NCI-H187 treated with DMSO at 0.1 percent for 48 hours (cell line): ENCODE measurements at places on chromosomes 3 and 15.

GRCh38 chr3:61269435-61269834 is 18.2 kb upstream of the FHIT start:
- DNase-seq, result no peak

- DNase-seq, result no peak
These were observed 16.9 kb downstream of the CEP19 start for GRCh38 chr3:196694941-196695848.

- DNase-seq, result no peak
These were observed 207.5 kb downstream of the ZNF385D start for GRCh38 chr3:21543380-21544075.

- DNase-seq, result no peak
These were observed 65.8 kb downstream of the GSK3B start for GRCh38 chr3:120028271-120029047.

- no peak for DNase-seq
These were observed 408.5 kb downstream of the MFSD1 start for GRCh38 chr3:159210336-159210735.

DNA sequence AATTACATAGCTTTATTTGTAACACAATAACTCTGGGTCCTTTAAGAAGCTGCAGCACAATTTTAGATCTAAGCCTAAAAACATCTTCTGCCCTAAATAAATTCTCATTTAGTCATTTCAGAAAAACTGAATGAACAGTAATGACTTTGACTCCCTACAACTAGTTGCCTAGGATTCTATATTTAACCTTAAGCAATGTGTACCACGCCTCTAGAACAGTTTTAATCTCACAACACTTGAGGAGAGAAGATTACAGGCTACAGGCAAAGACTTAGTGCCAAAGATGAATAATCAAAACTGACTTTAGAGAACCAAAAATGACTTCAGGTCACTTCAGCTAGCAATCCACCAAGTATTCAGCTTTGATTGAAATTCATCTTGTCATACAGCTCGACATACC is 192.8 kb downstream of the ULK4 start:
- no peak for DNase-seq

- DNase-seq, result no peak
These were observed 215.6 kb downstream of the CADPS start for GRCh38 chr3:62659660-62660059.

DNA sequence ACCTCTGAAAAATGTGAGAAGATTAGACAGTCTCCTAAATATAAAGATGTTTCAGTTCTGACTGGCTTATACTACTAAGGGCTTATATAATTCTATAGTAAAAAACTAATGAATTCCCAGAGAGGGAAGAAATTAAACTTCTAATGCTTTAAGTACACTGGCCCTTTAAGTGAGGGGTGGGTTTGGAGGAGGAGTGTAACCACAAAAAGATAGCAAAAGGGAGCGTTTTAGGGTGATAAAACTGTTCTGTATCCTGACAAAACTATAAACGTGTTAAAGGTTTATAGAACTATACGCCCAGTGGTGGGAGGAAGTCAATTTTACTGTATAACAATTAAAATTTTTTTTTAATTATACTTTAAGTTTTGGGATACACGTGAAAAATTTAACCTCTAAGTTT is 45.8 kb downstream of the CEP152 start:
- no peak for DNase-seq
